NCI-H2081 (cell line): ENCODE measurements at places on chromosomes 5 and 9.

DNA sequence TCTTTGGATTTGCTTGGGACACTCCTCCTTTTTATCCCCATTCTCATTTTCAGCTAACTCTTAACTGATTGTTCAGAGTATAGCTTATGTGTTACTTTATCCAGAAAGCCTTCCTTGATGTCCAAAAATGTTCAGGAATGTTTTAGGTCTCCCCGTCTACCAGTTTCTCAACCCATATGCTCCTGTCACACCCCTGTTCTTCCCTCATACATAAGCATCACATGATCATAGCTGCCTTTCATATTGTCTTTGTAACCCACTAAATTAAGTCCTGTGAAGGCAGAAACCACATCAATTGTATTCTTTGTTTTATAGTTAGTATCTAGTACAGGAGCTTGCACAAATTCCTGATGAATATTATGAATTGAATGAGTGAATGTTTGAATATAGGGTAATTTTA, 321.9 kb upstream of the ACTBL2 start:
- DNase-seq, result no peak

GRCh38 chr5:128436749-128437188, 101.3 kb downstream of the FBN2 start:
- DNase-seq, result no peak

GRCh38 chr9:126612813-126613641, 701 bp upstream of the LMX1B start:
- no peak for DNase-seq

DNA sequence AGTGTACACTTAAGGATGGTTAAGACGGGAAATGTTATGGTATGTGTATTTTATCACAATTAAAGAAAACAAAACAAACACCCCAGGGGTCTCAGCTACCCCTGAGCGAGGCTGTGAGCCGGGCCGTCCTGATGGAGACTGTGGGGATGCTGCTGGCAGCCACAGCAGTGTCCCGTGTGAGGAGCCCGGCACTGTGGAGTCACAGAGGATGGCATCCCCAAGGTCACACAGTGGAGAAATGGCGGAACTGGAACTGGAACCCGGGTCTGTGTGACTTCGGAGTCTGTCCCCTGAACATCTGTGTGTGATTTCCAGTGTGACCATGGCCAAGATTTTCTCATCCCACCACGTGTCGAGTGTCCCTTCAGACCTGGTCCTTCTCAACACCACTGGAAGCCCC, 80.7 kb upstream of the PHYKPL start:
- DNase-seq, result no peak

DNA sequence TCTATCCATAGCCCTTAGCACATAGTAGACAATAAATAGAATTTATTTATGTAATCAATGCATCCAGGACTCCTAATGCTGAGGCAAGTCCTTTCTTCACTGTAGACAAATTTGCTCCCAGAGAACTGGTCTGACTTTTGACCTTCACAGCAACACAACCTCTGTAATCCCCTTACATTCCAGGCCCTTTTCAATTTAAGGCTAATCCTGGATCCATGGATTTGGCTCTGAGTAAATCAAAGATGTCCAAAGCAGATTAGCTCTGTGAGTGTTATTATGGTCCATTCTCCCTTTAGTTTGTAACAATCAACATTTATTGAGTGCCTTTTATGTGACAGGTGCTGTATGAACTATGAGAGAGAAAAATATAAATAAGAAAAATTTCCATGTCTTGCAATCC, 27.4 kb upstream of the TMC1 start:
- no peak for DNase-seq
